ENCODE measurements at places on chromosomes 11 and 22.

- no peak for DNase-seq
These were observed 27.8 kb upstream of the CARS1 start for GRCh38 chr11:3085052-3085451.

DNA sequence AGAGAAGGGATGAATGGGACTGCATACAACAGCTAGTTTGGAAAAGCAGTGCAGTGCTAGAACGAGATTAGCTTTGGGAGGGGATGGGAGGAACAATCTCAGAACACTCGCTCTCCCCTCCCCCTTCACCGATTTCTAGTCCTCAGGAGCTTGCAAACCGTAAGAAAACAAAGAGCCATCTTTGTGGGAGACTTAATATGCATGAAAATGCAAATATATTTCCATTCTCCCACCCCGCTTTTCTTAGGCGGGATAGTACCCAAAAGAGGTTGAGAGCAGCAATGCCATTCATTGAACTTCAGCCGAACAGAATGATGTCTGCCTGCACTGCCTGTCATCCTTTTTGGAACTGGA lies 1.1 kb downstream of the SPINDOC start:
- DNase-seq, result no peak

GRCh38 chr22:39090426-39091064 lies 6.5 kb upstream of the APOBEC3H start:
- peak; percentile 16 for DNase-seq

DNA sequence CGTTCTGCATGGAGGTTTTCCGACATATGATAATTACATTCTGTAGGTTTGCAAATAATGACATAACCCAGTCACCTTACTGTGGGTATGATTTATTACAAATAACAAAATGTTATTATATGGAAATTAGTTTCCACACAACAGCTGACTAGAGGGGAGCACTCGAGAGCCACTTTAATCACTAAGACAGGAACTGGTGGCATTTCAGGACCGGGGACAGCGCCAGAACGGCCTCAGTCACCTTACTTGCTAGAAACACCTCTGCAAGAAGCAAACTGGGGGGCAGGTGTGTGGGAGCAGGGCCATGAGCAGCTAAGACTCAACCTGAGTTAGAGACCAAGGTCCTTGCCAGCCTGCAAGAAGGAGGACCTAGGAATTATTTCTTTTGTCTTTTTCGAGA lies 199.9 kb downstream of the DSCAML1 start:
- DNase-seq, result peak; percentile 15

DNA sequence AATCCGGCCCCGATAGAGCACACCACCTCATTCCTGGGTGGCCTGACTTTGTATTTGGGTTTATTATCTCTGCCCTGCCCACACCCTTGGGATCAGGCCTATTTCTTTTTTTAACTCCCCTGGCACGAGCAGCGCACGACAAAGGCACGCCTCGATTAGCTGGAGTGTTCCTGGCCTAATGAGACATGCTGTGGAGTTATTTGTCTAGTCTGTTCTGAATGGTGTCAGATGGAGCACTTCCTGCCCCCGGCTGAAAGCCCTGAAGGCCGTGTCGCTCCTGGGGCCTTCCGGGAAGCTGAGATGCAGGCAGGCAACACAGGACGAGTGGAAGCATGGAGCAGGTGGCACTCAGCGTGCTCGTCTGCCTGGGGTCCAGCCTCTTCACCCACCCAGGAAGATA lies 47.1 kb downstream of the LARGE1 start:
- DNase-seq, result no peak

DNA sequence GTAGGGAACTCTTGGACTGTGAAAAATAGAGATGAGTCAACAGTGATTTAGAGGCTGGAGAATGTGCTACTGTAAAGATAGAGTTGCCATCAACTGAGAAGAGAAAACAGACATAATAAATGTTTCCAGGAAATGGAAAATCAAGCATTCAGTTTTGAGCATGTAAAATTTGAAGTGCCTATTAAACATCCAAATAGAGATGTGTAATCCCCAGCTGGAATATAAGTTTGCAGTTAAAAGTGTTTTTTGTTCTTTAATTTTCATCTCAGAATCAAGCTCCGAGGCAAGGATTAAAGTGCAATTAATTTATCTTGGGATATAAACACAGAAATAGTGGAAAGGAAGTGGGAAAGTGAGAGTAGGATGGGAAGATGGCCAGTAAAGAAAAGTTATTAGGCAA lies 666.0 kb upstream of the RAG2 start:
- no peak for DNase-seq

DNA sequence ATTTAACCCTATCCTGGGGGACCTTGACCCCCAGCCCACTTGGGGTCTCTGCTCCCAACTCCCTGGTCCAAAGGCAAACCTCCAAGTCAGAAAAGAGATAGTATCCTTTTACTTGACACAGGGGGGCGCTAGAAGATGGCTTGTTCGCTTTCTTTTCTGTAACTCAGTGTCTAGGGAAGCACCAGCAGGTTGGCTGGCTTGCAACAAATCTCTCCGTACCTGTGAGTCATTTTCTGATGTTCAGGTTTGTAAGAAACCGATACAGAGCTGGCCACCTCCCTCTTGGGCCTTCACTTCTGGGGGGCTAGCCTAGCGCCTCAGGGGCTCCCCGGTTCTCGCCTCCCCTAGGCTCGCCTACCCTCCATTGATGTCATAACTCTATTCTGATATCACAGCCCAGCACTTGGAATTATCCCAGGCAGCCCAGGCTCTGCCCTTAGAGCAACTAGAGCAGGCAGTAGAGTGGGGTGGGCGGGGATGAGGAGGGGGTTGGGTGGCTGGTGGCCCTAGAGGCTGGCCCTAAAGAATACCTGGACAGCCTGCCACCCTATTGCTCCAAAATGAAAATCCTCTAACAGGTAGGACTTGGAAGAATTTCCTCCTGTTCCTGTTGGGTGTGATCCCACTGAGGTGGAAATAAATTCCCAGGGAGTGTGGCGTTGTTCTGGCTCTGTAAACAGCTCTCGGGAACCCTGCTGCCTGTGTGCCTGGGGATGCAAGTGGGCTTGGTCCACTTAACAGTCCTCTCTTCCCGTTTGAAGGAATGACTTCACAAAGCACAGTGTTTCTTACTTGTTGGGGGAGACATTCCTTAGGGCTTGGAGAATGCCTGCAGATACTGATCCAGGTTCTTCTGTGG lies 69.4 kb downstream of the OSBP2 start:
- peak; percentile 74 for DNase-seq

DNA sequence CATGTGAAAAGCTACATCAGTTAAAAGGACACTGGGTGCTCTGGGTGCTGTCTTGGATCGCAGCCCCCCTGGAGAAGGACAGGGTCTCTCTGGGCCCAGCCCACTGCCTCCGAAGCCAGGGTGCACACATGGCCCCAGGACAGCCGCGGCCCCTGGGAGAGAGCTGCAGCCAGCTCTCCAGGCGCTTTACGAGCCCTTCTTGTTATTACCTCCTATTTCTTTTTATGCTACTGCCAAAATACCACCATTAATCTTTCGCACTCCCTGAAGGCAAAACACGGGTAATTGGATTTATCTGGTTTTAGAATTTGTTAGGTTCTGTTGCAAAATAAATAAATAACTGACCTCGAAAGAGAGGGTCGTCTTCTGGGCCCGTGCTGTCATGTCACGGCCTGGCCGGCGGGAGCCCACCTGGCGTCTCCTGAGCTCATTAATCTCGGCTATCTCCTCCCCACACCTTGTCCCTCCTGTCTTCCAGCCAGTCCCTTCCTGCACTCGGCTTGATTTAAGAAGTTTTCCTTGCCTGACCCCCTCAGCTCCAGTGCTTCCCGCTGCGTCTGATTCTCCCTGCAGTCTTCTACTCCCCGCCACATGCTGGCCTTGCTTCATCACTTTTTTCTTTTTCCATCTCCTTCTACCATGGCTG lies 611.7 kb downstream of the OPCML start:
- no peak for DNase-seq

- no peak for DNase-seq
These were observed 128.5 kb downstream of the MIAT start for GRCh38 chr22:26785932-26786331.

DNA sequence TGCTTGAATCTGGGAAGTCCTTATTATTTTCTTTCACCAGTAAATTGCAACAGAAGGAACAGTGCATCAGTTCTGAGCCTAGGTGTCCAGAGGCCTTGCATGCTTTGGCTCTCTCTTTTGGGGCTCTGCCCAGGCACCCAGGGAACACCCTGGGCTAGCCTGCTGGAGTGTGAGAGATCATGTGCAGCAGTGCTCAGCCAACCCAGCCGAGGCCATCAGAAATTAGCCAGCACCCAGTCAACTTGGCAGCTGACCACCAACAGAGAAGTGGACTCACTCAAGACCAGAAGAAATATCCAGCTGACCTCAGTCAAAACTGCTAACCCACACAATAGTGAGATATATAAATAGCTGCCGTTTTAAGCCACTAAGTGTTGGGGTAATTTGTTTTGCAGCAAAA lies 11.2 kb upstream of the P4HA3 start:
- DNase-seq, result peak; percentile 25

DNA sequence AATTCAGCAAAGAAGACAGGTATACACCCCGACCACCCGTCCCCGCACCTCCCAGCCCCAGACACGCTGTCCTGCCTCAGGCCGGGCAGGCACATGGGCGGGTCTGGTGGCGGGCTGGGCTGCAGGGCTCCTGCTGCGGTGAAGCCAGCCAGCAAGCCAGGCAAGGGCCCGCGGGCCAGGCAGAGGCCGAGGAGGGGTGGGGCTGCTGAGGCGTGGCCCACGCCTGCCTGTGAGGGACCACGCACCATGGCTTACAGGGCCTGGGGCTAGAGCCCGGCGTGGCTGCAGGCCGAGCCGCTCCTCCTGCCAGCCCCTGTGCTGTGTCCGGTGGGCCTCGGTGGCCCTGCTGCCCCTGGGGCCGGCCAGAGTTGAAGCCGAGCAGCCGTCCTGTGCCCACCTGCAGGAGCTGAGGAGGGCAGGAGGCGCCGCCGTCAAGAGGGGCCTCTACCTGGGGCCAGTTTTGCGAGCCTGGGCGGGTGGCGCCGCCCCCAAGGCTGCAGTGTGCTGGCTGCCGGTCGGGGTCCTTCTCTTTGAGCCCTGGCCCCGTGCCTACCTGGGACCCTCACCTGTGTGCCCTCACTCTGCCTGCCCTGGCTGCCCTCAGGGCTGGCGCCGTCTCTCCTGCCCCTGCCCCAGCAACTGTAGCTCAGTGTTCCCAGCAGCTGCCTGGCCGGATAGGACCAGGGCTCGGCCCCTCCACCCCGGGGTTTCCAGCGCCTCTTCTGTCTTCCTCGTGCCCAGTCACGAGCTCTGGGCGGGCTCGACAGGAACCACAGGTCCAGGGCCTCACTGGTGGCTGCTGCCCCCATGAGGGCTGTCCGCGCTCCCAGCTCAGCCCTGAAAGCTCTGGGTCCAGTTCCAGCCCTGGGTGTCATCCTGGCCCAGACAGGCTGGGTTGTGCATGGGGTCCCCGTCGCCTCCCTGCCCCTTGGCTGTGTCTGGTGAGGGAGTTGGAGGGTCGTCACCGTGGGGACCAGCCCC lies 38.4 kb downstream of the MOB2 start:
- DNase-seq, result no peak

GRCh38 chr11:132258875-132259274 lies 888.5 kb downstream of the NTM start:
- DNase-seq, result no peak

GRCh38 chr11:125594958-125595357 lies 2.3 kb downstream of the STT3A start:
- DNase-seq, result no peak

DNA sequence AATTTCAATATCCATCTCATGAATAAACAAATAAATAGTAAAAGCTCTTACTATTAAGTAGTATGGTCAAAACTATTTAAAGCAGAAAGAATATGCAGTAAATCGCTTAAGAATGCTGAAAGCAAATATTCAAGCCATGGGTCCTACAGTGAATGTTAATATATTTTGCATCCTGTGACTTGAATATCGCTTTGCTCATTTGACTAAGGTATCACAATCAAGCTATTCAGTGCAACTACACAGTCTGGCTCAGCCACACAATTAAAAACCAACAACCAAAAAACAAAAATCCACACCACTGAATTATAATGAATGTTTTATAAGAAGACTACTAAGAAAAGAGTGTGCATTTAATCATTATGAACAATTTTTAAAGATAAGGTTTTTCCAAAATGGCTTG lies 45.3 kb downstream of the RAB6A start:
- DNase-seq, result no peak

DNA sequence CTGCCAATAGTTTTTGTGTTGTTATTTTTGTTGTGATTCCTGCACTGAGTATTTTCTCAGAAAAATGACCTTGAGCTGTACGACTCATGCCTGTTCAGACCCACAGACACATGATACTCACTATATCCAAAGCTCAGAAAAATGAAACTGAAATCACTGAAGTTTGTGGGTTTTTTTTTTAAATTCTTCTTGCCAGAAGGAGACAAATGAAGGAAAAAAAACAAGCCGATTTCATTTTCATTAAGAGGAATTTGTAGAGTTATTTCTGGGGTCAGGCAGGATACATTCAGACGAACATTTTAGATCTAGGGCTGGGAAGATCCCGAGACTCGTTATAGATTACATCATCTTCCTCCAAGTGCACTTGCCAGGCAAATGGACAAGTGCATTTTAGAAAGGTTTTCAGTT lies 60.4 kb downstream of the BMAL1 start:
- no peak for DNase-seq

GRCh38 chr11:130737866-130738431 lies 178.3 kb downstream of the SNX19 start:
- DNase-seq, result peak; percentile 26

- peak; percentile 66 for DNase-seq
These were observed 59.6 kb downstream of the ST3GAL4 start for GRCh38 chr11:126415128-126415527.

DNA sequence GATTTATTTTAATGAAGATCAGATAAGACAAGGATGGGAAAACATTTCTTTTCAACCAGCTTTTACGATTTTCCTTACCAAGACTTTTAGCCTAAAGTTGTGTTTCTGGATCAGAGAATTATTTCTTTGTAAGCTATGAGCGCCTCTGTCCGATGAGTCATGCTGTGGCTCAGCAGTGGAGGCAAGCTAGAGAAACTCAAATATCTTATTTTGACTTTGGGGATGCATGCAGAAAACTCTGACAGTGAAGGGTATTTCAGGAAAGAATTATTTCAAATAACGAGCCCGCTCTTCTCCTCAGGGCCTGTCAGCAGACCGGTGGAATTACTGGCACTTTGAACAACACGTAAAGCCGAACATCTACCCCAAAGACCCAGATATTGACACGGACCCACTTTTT lies 77.9 kb upstream of the OR5AK2 start:
- DNase-seq, result no peak

DNA sequence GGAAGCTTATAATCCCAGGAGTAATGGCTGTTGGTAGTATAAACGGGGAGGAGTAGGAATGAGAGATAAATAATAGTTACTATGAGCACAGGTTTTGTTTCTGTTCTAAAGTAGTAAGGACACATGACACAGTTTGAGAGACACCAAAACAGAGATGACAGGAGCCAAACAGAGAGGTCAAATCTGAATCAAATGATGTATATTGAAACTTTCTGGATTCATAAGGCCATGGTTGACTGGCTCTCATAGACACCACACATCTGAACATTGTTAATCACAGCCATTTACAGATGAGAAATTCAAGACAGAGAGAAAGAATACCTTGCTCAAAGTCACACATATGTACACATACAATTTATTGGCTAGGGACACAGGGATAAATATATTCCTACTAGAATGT lies 63.4 kb upstream of the UCP3 start:
- DNase-seq, result no peak

- DNase-seq, result no peak
These were observed 181.9 kb upstream of the BDNF start for GRCh38 chr11:27882066-27882697.

All from body of pancreas (tissue), 4 donors.